ENCODE measurements at places on chromosomes 7 and 10.

- DNase-seq, result no peak
Observed at GRCh38 chr10:45515630-45516029, 141.6 kb downstream of the ALOX5 start.

- no peak for DNase-seq
Observed at GRCh38 chr7:136480901-136481300, 387.6 kb upstream of the CHRM2 start.

DNA sequence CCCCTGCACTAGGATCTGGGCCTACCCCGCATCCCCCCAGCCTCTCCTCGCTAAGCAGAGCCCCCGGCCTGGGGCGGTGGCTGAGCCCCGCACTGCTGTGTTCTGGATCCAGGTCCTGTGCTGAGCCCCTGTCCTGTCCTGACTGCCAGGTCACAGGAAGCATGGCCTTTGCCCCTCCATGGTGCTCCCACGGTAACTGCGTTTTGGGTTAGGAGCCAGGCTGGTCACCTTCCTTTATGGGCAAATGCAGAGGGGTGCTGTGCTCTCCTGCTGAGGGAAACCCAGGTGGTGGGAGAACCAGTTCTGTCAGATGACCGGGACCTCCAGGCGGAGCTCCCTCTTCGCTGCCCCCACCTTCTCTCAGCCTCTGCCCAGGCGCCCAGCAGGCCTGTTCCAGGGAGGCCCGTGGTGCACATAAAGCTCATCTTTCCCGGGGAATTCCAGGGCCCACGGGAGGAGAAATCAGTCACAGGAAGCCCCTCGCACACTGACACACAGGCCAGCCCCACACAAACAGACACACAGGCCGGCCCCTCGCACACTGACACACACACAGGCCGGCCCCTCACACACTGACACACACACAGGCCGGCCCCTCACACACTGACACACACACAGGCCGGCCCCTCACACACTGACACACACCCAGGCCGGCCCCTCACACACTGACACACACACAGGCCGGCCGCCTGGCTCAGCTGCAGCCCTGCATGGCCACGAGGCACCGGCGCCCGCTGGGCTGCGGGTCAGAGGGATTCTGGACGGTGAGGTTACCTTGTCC is 75.6 kb downstream of the CFAP46 start:
- DNase-seq, result no peak

GRCh38 chr10:85888004-85888403 is 478.6 kb downstream of the GRID1 start:
- DNase-seq, result no peak

- DNase-seq, result no peak
Observed at GRCh38 chr7:136000288-136000913, 23.2 kb upstream of the MTPN start.

DNA sequence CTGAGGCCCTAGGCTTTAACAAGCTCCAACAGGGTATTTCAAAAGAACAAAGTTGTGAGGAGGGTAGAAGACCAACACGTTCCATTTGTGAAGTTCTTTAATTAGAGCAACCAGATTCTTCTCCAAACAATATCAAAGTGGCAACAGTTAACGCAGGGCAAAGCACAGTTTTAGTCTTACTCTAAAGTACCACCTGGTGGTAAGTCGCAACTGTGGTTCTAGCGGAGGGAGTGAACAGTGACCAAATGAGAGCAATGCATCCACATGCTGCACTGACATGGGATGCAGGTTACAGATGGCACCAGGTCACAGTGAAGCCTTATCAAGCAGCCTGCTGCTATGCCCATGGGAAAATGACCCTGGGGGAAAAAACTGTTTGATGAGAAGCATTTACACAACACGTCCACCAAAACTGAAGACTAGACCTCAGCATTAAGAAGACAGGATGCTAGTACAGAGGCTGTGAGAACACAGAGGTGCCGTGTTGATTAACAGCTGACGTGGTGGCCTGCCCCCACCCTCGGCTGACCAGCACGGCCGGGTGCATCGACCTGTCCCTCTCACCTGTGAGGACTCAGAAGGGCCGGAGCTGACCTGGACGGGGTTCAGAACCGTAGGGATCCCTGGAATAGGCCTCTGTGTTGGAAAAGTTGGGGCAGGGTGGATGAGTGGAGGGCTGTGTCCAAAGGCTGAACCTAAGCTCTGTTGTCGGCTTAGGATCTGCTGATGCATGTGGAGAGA is 211.2 kb downstream of the GLI3 start:
- DNase-seq, result no peak

DNA sequence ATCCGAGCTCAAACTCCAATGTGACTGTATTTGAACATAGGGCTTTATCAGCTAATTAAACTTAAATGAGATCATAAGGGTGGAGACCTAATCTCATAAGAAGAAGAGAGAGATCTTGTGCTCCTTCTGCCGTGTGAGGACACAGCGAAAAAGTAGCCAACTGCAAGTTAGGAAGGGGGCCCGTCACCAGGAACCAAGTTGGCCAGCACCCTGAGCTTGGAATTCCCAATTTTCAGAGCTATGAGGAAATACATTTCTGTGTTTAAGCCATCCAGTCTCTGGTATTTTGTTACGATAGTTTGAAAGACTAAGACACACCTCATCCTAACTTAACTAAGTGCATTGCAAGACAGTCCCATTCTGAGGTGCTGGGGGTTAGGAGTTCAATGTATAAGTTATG is 14.1 kb upstream of the WDR86 start:
- no peak for DNase-seq

- DNase-seq, result peak; percentile 16
Observed at GRCh38 chr10:13272164-13272571, 27.7 kb downstream of the PHYH start.

- DNase-seq, result no peak
Observed at GRCh38 chr10:125639846-125640245, 43.1 kb downstream of the TEX36 start.

GRCh38 chr10:93812659-93813338 is 55.1 kb downstream of the LGI1 start:
- DNase-seq, result peak; percentile 17

DNA sequence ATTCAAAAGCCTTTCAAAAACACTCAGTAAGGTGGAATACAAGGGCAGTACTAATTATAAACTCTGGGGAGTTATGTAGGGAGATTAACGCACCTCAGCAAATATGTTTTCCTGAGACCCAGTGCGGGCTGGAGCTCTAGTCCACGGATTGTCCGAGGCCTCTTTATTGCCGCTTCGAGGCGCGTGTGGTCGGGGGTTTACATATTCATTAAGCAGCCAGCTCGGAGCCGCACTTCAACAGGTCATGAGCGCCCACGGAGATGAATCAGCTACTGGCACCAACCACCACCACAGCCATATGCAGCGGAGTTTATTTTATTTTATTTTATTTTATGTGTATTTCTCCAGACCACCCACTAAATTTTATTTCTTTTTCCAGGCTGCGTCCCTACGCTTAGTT is 195.9 kb upstream of the ADARB2 start:
- no peak for DNase-seq

DNA sequence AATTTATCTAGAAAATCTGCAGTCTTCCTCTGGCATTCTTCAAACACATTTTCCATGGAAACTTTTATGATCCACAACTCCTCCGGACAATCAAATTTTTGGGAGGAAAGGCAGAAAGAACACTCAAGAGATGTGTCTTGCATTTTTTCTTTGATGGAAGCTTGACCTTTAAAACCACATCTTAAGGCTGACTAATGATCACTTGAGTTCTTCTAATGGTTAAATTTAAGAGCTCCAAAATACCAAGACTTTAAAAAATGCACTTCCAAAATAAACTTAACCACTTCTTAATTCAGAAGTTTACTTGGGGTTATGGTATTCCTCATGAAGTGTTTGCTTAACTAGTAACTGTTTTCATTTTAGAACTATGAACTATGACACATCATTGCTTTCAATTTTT is 43.3 kb downstream of the ETV1 start:
- DNase-seq, result no peak

GRCh38 chr7:133052401-133052756 is 29.5 kb downstream of the CHCHD3 start:
- no peak for DNase-seq

GRCh38 chr7:139913021-139913844 is 84.2 kb downstream of the TBXAS1 start:
- DNase-seq, result no peak

DNA sequence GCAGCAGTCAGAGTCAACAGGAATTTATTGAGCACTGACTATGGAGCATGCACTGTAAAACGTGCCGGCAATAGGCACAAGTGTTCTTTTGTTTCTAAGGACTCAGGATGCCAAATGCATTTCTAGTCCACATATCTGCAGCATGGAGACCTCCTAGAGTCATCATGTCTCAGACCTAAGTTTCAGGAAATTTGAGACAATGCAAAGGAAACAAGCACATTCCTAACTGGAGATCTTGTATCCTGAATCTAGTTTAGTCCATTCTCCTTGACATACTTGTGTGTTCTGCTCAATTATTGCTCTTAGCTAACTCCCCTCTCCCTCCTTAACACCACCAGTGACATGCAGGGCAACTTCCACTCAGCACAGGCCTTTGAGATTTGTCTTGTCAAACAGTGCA is 173.2 kb downstream of the ZNF438 start:
- no peak for DNase-seq

- no peak for DNase-seq
Observed at GRCh38 chr7:143728333-143728862, 29.1 kb downstream of the CTAGE6 start.

GRCh38 chr10:75352650-75353049 is 48.9 kb downstream of the ZNF503 start:
- DNase-seq, result no peak

GRCh38 chr7:87886875-87887274 is 10.6 kb downstream of the DBF4 start:
- peak; percentile 28 for DNase-seq

DNA sequence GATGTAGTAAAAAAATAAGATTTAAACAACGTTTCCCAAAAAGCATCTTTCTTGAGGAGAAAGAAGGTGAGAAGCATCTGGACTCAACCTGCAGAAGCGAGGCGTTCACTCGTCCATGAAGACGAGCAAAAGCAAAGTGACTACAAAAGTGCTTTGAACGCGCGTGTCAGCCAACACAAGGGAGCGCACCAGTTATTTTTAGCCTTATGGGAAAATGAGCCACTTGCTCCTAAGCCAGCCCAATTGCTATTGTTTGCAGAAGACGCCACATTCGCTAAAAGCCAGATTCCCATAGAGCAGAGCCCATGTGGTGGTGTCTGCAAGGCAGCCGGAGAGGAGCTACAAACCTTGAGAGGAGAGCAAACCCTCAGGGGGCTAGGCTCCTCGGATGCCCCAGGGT is 122.5 kb downstream of the FAM53B start:
- no peak for DNase-seq

DNA sequence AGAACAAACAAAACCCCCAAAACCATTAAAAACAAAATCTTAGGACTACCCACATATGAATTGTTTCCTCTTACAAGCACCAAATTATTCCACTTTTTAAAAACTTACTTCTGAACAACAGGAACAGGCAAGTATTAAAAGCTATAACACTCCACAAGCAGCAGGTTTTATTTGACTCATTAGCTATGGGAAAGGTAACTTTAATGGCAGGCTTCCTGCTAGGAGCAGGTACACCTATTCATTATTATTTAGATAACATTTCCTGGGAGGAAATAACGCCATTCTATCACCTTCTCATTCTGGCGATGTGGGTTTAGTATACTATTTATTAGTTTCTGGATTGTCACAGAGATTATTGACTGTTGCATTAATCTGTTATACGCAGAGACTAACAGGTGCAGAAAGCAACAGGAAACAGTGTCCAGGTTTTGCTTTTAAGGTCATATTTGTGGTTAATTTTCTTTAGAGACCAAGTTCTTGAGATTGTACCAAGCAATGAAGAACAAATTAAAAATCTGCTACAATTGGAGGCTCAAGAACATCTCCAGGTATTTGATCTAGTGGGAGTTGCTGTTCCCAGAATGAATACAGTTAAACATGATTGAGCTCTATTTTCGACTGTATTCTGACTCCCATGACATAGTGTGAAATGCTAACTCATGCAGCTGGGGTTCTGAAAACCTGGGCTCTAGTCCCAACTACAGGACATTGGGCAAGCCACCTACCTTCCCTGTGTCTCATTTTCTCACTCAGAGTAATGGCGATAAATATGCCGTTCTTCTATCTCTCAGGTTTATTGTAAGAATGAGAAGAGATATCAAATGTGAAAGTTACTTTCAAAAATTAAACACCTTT is 2.0 kb downstream of the CPA2 start:
- no peak for DNase-seq

DNA sequence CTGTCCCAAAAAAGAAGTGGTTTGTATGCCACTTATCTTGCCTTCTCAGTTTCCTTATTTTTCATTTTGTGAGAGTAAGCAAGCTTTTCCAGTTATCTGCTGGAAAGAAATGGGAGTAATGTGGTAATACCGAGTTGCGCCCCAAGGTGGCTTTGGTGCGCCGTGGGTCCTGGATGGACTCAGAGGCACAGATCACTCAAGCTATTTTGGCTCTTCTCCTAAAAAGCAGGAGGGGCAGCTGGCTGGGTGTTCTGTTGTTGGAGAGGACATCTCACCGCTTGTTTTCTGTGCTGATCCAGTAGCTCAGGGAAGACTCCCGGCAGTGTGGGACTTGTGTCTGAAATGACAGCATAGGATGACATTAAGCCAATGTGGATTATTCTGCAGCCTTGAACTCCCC is 16.4 kb downstream of the PRKRIP1 start:
- peak; percentile 40 for DNase-seq

All from DMS 273 treated with DMSO at 0.1 percent for 48 hours (cell line).